ENCODE measurements at places on chromosomes 5 and 9.

DNA sequence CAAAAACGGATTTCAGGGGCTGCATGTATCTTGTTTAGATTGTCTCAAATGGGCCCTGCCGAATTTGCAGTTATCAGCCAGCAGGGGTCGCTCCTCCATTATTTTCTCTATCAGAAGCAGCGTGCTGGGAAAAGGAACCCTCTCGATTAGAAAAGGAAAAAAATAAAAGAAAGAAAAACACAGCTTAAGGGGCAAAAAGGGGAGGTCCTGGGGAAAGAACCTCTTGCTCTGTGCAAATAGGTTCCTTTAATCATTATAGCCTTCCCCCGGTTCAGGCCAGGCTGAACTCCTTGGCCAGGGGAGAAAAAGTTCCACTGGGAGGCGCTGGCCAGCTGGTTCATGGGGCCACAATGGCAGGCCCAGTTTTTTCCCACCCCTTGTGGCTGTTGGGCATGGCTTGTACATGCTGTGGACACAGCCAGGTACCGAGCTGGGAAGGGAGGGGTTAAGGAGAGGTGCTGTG is 25.0 kb upstream of the CAPSL start:
- no peak for DNase-seq

DNA sequence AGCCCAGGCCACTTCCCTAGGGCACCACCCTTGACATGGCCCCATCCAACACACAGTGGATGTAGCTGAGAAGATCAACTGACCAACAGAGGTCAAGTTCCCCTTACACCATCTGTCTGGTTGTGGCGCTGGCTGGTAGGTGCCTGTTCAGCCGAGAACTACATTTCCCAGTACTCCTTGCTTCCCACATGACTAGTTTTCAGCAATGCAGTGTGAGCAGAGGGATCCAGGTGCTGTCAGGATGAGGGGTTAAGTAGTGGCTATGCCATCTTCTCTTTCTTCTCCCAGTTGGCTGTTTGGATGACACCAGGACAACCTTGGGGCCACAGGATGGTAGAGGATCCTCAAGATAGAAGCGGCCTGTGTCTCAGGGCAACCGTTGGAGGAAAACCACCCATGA is 48.6 kb upstream of the SH3PXD2B start:
- DNase-seq = no peak

DNA sequence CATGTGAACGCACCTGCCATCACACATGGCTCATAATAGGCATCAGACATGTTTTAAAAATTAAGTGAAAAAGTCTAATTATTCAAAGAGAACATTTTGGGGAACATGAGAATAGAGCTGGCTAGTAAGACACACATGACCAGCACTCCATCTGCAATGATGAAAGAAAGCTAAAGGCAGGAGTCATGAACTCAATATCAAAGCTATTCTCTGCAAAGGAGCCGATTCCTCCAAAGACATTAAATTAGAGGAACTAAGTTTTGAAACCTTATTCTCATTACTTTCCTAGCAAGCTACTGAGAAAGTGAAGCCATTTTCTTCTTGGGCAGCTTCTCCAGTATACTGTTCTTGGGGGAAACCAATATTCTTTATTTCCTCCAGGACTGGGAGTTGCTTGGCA is 172.0 kb downstream of the CRB2 start:
- no peak for DNase-seq

- no peak for DNase-seq
Observed at GRCh38 chr9:129640871-129641749, 841 bp downstream of the ASB6 start.

- DNase-seq = peak; percentile 24
Observed at GRCh38 chr5:124949862-124950261, 203.4 kb upstream of the ZNF608 start.

- DNase-seq = no peak
Observed at GRCh38 chr5:147699496-147700088, 82.9 kb downstream of the JAKMIP2 start.

DNA sequence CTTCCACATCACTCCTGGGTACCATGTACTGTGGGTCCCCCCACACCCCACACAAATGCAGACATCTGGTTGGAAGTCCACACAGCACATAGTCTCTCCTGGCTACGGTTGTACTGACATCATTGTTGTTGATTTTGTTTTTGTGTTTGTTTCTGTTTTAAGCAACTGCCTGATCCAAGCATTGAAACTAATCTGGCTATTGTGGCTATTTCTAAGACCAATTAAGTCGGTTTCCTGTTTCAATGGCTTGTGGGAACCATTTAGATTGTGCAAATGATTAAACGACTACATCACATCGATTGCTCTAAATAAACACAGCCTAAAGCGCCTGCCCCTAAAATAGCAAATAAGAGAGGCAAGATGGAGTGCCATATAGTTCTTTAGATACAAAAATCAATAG is 226.8 kb upstream of the IRX4 start:
- DNase-seq = no peak

GRCh38 chr5:6847870-6848269 is 134.6 kb downstream of the TENT4A start:
- DNase-seq = no peak

DNA sequence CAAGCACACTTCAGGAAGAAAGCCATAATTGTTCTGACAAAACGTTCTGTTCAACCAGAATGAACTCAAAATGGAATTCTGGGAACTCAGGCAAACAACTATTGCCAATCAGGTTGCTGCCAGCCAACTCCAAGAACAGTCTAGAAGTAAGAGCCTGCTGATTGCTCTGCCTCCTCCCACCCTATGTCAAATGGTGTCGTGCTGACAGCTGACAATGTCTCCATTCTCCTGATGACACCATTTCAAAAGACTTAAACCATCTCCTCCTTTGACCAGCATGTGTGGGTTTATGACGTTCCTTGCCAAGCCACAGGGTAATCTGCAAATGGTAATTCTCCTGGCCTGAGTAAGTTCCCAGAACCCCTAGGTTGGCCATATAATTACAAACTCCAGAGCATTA is 21.9 kb upstream of the PLIN2 start:
- DNase-seq = no peak

DNA sequence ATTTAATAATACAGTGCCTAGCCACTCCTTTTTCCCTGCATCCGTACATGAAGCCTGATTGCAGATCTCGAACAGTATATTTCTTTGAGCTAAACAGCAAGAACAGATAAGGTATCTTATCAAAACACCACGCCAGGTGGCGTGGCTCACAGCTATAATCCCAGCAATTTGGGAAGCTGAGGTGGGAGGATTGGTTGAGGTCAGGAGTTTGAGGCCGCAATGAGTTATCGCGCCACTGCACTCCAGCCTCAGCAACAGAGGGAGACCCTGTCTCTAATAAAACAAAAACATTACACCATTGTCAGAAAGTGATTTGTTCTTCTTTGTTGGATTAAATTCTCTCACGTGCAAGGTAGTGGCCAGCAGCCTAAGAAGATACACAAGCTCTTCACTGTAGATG is 291.2 kb upstream of the DMRT1 start:
- DNase-seq = no peak

DNA sequence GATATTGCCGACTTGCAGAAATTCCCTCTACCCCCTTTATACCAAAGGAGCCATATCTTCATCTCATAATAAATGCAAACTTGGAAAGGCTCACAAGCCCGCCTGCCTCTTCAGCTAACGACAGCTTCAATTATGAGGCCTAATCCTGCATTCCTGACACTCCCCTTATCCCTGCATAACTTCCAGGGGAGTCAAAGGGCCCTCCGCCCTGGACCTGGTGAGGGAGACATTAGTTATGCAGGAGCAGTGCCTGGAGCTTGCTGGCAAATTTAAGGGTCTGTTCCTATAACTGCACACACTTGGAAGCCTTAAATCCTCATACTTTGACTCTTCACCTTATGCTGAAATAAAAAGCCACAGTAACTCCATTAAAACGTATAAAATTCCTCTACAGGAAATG is 617.9 kb downstream of the BNC2 start:
- DNase-seq = no peak

Measured in Daoy (cell line).